ENCODE measurements at places on chromosomes 11 and 22.

GRCh38 chr11:120612513-120613263 lies 101.1 kb downstream of the GRIK4 start:
- DNase-seq: peak; percentile 60

GRCh38 chr11:126468102-126468521 lies 112.6 kb downstream of the ST3GAL4 start:
- no peak for DNase-seq

DNA sequence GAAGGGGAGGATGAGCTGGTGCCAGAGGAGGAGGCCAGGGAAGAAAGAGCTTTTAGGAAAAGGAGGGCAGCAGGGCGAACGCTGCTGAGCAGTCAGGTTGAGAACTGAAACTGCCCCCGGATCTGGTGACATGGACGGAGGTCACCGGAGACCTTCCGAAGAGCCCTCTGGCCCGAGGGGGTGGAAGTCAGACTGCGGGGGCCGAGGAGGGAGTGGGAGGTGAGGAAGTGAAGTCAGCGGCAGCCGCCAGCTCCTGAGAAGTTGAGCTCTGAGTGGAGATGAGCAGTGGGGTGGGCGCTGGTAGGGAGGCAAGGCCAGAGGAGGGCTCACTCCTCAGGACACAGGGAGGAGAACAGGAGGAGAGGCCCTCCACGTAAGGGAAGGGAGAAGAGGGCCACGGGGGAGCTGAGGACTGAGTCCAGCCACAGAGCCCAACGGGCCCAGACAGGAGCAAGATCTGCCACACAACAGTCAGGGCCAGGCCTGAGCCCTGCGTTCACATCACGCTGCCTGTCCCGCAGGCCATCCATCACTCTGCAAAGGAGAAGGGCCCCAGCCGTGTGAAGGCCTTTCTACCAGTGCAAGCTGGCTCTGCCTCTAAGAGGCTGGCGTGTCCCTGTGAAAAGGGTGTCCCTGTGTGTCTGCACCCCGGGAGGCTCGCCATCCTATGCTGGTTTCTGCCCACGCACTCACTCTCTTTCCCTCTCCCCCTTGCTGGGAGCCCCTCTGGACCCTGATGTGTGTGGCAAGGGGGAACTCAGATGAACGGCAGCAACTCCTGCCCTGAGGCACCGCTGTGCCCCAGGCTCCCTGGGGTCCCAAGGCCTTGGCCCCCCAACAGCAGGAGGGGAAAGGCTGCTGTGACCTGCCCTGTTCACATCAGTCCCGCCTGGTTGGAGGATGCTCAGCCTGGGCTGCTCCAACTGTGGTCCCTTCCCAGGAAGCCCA lies 19.0 kb upstream of the LRRC32 start:
- no peak for DNase-seq

DNA sequence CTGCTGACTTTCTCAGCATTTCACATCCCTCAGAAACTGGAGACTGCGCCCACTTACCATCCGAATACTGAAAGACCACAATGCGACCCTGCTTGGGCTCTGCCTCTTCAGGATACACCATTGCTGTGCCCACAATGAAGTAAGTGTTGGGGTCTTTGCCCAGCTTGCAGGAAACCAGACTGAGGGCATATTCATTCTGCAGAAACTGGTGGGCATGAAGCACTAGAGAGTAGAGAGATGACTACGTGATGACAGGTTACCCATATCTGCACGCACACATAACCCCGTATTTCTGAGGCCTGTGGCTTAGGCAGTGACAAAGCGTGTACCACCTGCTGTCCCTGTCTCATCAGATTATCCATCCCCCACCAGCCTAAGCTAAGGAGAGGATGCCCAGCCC lies 14.6 kb upstream of the VWCE start:
- DNase-seq: no peak

DNA sequence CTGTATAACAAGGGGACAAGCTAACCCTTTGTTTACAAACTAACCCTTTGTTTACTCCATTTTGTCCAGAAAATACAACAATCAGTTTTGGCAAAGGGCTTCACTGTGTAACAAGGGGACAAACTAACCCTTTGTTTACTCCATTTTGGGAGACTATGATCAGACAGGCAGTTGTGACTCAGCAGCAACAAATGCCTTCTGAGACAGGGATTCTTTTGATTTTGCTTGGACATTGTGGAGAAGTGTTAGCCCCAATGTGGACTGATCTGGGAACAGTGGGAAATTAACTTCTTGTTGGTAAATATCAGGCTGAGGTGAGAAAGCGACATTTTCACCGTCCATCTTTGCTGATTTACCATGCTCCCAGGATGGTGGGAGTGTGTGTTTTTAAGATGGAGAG lies 983 bp downstream of the EHF start:
- DNase-seq: no peak

- no peak for DNase-seq
These were observed 27.4 kb downstream of the FBLN1 start for GRCh38 chr22:45529971-45530575.

- no peak for DNase-seq
These were observed 8.4 kb downstream of the VWA5A start for GRCh38 chr11:124123622-124124021.

GRCh38 chr11:65861533-65862183 lies 1.4 kb downstream of the MUS81 start:
- no peak for DNase-seq

DNA sequence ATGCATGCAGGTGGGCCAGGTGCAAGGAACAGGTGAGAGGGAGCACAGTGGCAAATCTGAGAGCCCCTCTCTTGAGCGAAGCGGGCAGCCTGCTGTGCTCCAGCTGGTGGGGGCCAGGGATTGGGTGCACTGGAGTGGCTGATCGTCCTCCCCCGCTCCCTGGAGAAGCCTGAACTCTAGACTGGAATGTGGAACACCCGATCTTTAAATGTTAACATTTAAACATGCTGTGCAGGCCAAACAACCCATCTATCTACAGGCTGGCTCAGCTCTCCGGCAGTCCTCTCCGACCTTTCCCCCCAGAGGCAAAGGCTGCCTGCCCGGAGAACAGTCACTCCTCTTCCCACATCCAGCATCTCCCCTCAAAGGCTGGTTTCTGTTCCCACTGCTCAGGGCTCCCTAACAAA lies 5.1 kb downstream of the MRGPRF start:
- DNase-seq: no peak

GRCh38 chr11:122305426-122306320 lies 189.7 kb upstream of the BLID start:
- DNase-seq: no peak

DNA sequence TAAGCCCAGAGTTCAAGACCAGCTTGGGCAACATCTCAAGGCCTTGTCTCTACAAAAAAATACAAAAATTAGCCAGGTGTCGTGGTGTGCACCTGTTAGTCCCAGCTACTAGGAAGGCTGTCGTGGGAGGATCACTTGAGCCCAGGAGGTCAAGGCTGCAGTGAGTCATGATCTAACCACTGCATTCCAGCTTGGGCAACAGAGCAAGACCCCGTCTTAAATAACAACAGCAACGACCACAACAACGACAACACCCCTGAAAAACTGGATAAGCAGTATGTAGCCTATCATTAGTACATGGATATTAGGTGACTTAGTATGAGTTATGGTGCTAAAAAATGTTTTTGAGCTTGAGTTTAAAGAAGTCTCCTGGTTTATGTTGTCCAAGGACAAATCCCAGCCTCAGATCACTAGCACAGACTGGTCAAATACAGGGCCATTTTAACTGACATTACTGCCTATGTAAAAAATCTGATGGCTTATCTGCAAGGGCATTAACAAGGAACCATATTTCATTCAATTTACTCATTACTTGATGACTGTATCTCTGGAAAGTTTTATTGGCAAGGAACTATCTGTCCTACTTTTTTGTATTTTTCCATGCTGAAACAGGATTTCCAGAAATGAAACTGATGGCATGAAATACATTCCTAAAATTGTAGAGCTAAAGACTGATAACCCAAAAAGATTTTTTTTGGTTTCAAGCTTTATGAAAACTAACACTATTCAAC lies 23.4 kb downstream of the C2CD3 start:
- no peak for DNase-seq

DNA sequence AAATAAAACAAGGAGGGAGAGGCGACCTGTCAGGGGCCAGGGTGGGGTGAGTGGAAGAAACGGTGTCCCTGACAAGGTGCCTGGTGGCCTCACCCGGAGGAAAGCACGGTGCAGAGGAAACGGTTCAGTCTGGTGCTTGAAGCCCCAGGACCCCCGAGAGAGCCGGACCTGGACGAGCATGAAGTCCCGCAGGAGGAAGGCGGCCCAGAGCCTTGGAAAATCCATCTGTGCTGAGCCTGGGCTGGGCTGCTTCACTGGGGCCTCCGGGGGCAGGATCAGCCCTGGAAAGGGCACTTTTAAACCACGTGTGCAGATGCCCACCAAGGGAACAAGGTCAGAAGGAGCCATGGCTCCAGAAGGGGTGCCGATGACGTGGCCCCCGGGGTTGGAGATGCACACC lies 467.3 kb downstream of the OPCML start:
- DNase-seq: no peak

- DNase-seq: no peak
These were observed 38.7 kb downstream of the CHKA start for GRCh38 chr11:68082481-68082880.

DNA sequence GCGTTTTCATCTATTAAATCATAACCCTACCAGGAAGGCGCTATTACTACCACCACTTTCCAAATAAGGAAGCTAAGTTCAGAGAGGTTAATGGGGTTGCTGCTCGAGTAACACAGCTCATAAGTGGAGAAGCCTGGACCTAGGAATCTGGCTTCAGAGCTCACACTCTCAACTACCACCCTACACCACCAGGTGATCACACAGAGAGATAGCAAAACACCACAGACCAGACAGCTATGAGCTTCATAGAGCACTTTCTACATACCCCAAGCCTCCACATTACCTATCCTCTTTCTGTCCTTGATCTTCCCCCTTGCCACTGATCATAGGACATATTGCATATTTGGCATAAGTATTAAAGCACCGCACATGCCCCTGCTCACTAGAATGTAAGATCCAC lies 65.4 kb downstream of the TIMP3 start:
- no peak for DNase-seq

DNA sequence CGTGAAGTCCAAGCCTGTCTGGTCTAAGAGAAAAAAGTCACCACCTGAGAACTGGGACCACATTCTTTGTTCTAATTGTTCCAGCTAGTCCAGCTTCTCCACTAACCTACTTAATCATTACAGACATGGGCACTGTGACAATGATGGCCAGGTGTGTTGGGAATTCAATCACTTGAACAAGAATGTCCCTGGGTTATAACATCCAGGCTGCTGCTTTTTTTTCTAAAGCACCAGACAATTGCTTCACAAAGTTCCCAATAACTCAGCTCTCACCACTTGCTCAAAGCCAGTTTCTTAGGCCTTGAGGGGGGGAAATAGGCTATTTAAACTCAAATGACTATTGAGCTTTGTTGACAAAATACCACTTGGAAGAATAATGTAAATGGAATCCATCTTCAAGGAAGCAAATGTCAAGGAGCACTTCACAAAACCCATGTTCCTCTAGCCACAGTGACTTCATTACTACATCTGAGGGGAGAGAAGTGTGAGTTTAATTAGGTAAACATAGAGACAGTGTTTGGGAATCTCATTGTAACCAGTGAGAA lies 80.3 kb downstream of the ME3 start:
- DNase-seq: peak; percentile 62

GRCh38 chr11:73182824-73183321 lies 35.2 kb upstream of the P2RY2 start:
- DNase-seq: no peak

- DNase-seq: peak; percentile 55
These were observed 847 bp downstream of the ME3 start for GRCh38 chr11:86671531-86672006.

DNA sequence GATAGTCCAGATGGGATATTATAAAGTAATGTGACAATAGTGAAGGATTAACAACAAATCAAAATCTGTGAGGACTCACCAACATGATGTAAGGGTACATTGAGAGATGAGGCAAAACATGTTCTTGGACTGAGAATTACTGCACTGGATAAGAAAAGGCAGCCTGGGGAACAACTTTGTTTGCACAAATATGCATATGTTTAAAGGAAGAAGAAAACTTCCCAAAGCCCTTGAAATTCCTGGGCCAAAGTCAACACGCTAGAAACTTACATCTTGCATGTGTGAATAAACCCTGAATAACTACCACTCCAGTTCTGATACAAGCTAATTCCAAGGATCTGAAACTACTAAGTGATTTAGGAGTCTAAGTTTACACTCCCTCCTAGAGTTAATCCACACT lies 1.1 kb downstream of the OR52A5 start:
- DNase-seq: no peak

- no peak for DNase-seq
These were observed 7.4 kb upstream of the EI24 start for GRCh38 chr11:125561924-125562323.

DNA sequence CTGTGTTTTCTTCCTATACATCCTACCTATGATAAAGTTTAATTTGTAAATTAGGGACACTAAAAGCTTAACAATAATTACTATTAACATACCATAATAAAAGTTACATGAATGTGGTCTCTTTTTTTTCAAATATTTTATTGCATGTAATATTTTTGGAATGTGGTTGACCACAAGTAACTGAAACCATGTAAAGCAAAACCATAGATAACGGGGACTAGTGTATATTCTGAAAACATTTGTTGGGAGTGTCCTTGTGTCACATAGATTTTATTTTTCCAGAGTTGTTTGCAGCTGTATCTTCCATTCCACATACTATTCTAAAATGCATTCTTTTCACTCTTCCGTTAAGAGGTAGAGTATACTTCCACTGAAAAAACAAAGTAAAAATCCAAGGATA lies 200.4 kb downstream of the KIF18A start:
- no peak for DNase-seq

GRCh38 chr11:83195143-83195466 lies 1.6 kb downstream of the ANKRD42 start:
- no peak for DNase-seq

DNA sequence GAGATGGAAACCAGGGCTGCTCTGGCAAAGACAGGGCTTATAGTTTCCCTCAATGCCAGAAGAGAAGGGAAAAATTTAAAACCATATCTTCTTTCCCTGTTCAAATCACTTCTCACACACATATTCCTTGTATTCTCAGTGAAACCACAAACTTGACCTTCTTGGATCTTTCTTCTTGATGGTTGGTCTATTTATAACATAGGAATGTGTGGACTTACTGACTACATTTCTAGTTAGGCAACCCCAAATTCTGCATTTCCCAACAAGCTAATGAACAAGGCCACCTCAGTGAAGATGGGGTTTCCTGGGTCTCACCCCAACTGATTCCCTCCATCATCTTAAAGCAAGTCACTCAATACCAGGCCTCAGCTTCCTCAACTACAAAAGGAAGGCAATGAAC lies 3.8 kb upstream of the QSER1 start:
- no peak for DNase-seq

DNA sequence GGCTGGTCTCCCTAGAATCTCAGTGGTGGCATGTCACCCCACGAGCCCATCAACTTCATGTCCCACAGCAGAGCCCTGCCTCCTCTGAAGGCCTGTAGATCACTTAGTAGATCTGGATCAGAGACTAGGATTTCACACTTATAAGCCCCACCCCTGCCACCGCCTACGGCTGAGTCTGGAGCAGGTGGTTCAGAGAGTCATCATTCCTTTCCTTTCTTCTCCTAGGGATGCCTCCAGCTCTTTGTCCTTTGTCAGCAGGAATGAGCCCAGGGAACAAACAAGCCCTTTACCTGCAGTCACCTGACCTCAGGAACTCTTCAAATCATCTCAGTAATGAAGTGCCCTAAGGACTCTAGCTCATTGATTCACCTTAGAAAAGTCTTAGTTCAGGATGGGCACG lies 37.8 kb downstream of the SCGB1A1 start:
- no peak for DNase-seq
